ENCODE measurements at places on chromosomes 4 and X.

- DNase-seq = no peak
Observed at GRCh38 chrX:50707405-50707804, 106.6 kb downstream of the SHROOM4 start.

GRCh38 chr4:10096978-10097335 lies 19.6 kb downstream of the WDR1 start:
- DNase-seq = no peak

- DNase-seq = peak; percentile 32
Observed at GRCh38 chrX:119622356-119623232, 16.4 kb upstream of the NKRF start.

DNA sequence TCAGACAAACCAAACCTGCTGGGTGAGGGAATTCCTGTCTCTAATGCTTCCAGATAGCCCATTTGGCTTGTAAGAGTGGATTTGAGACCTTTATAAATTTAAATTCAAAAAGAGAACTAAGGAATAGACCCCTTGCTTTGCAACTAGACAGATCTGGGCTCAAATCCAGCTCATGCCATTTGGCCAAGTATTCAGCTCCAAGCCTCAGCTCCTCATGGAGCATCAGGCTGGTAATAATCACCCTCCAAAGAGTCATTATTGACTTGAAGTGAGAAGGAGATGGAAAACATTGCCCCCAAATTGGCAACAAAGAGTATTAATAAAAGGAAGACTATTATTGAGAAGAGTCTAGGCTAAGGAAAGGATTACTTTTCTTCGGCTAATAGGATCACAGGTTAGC lies 134.7 kb downstream of the PDE5A start:
- DNase-seq = no peak

- no peak for DNase-seq
Observed at GRCh38 chr4:168812806-168813205, 197.2 kb downstream of the CBR4 start.

- DNase-seq = peak; percentile 45
Observed at GRCh38 chr4:5753766-5754528, 42.9 kb downstream of the EVC start.

GRCh38 chrX:119359618-119360382 lies 39.3 kb upstream of the SLC25A43 start:
- no peak for DNase-seq

DNA sequence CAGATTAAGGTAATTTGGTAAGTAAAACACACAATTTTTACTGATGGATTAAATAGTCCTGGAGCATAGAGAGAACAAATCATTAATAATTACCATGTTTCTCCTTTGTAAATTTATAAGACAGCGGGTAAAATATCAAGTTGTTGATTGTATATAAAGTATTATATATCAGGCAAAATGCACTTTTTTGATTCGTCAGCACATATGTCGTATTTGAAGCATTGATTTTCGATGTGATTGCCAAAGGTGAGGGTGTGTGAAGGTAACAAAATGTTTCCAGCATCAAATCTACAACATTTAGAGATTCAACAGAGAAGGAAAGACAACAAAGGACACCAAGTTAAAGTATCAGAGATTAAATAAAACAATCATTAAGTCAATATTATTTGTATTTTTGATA lies 1437.8 kb upstream of the ADGRL3 start:
- DNase-seq = no peak

DNA sequence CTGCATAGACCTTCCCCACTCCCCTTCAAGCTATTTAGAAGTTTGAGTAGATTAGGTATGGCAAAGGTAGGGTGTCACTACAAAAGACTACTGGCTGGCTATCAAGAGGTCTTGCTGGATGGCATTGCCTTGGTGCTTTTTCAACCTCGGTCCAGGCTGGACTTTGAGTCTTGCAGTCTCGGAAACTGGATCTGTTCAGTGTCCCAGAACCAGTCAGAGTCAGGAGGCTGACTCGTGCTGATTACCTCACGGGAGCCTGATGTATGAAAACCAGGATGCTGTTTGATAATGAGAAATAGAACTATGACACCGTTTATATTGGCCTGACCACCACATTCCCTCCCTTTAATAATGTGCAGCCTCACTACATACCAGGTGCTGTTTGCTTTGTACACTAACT lies 2.7 kb upstream of the PHKA1 start:
- DNase-seq = no peak

DNA sequence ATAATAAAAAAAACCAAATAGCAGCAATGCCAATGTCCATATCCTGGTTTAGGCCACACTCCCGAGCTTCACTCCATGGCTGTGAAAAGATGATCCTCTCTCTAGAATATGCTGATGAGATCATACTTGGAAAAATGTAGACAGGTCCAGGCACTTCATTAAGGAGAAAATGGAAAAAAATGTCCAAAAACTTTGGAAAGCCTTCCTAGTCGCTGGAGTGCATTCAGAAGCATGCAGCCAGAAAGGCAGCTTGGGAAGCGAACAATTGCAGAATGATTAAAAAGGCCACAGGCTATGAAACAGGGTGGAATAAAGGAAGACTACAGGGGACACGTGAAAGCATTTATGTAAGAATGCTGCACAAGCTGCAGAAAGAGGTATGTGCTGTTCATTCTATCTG lies 165.6 kb upstream of the HCCS start:
- DNase-seq = no peak

DNA sequence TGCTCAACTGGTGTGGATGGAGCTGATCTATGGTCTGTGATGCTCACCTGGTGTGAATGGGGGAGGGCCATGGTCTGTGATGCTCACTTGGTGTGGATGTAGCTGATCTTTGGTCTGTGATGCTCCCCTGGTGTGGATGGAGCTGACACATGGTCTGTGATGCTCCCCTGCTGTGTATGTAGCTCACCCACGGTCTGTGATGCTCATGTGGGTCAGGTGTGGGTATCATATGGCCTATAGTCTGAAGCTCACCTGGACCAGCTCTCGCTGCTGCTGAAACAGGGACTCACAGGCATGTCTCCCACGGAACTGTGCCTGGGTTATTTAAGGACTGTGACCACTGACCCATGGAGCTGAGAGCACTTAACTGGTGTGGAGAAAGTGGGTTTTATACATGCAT lies 109.7 kb downstream of the CRLF2 start:
- DNase-seq = no peak

DNA sequence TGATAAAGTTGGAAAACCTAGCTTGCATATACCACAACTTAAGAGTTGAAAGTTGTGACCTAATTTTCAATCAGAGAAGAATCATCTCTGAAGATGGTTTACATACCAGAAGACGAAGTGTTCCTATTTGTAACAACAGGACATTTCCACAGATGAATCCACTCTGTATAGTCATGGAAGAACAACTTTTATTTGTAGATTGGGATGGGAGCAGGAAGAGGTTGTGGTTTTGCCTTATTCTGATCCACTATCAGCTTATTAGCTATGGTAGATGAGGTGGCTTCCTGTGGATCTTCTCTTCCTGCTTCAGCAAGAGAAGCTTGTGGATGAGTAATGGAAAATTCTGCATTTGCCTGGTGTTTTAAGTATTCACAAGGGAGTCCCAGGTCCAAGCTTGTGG lies 18.6 kb upstream of the SUPT20HL1 start:
- DNase-seq = no peak

GRCh38 chr4:33090910-33091309 lies 2370.7 kb downstream of the PCDH7 start:
- DNase-seq = no peak

GRCh38 chrX:53321230-53321942 lies 40.0 kb upstream of the IQSEC2 start:
- no peak for DNase-seq

GRCh38 chrX:48460606-48461005 lies 9.5 kb downstream of the SLC38A5 start:
- DNase-seq = no peak

- DNase-seq = no peak
Observed at GRCh38 chr4:40357738-40358137, 22.6 kb downstream of the CHRNA9 start.

DNA sequence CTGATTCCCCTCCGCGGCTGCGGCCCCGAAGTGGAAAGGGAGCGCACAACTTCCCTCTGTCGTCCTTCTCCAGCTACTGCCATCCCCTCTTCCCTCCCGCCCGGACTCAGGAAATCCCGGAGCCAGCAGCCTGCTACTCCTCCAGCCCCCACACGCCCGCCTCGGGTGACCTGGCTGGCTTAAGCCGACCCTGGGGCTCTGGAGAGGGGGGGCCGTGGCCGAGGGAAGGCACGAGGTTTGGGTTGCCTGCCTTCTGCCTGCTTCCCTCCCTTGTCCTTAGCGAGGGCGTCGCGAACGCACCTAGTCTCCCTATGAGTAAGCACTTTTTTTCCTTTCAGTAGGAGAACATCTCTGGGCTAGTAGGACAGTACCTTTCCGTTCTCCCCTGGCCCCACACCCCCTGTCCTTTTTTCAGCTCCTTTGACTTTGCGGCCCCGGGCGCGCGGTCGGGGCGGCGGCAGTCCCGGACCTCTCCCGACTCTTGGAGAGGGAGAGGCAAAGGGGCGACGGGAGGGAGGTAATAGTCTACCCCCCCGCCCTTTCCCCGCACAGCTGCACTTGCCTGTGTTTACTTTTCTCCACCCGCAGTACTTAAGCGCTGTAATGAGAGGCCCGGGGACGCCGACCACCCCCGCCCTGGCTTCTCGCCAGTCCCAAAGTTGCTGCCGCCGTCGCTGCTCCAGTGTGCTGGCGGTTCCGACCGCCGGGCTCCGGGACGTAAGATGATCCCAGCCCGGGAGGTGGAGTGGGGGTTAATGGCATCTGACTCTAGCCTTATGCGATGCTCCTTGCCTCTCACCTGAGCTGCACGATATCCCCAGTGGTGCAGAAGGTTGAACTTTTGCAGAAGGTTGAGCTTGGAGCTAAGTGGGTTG lies 868 bp downstream of the PLS3 start:
- peak; percentile 19 for DNase-seq

DNA sequence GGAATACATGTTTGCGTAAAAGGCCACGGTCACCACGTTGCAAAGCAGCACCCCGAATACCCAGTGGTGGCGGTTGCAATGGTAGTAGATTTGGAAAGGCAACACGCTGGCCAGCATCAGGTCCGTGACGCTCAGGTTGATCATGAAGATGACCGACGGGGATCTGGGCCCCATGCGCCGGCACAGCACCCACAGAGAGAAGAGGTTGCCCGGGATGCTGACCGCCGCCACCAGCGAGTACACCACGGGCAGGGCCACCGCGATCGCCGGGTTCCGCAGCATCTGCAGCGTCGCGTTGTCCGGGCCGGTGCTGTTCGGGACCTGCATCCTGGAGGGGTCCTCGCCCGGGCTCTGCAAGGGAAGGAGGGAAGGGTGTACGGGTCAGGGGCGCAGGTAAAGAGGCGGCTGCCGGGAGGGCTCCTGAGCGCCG lies 13.5 kb upstream of the ASMTL start:
- no peak for DNase-seq

- DNase-seq = peak; percentile 94
Observed at GRCh38 chr4:99946356-99947189, at the start of gene DNAJB14. DNAJB14 (minus strand) TSS chr4:99946618; CDS start chr4:99946571, 47 bp downstream.

GRCh38 chr4:142925161-142925560 lies 79.1 kb upstream of the INPP4B start:
- DNase-seq = no peak

- DNase-seq = no peak
Observed at GRCh38 chrX:47182106-47182700, 11.4 kb upstream of the UBA1 start.

DNA sequence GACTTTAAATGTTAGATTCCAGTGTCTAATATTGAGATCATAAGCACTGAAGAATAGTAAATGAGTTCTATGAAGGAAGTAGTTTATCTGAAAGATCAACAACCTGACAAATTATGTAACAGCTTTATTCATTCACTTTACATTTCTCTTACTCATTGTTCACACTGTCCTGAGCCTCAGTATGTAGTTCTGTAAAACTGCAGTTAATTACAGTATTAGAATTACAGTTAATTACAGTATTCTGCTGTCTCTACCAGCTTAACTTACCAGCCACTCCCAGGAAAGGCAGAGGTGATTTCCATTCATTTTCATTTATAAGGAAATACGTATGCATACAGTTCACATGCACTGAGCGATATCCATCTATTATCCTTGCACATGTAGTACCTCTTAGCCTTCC lies 32.7 kb downstream of the NFKB1 start:
- DNase-seq = no peak

Measured in suppressor macrophage treated with lipopolysaccharide for 1 hour (primary cell).